ENCODE measurements at places on chromosomes 3 and 15. TPM values are rescaled to one million over a fixed set of nuclear protein-coding genes. Genes with fewer than 3 reads are reported as not detected.
A peak's percentile ranks its signal among the peaks of the same experiment; 100 is the strongest.

- no peaks in the 10 kb centered on the region for H3K36me3 ChIP-seq
- no peak for DNase-seq
- no peak overlapping the region for H3K27ac ChIP-seq
- no peaks in the 10 kb centered on the region for H3K27me3 ChIP-seq
These were observed 442.9 kb downstream of the ERC2 start for GRCh38 chr3:56025326-56025725.

- DNase-seq: no peak
- H3K36me3 ChIP-seq: peaks cover 10% of the 10 kb centered on the region
- H3K4me1 ChIP-seq: peaks cover 16% of the 10 kb centered on the region
- H3K27me3 ChIP-seq: no peaks in the 10 kb centered on the region
These were observed 105.9 kb downstream of the IL1RAP start for GRCh38 chr3:190619761-190620160.

IMP3 gene
- total RNA-seq: 30.1 TPM

GRCh38 chr3:112092496-112093179 is 6.4 kb downstream of the C3orf52 start:
- H3K4me1 ChIP-seq: peaks cover 30% of the 10 kb centered on the region
- H3K4me3 ChIP-seq: peak overlapping the region; percentile 45
- no peak overlapping the region for H3K27ac ChIP-seq
- H3K36me3 ChIP-seq: peaks cover 3% of the 10 kb centered on the region

GRCh38 chr15:36658312-36658711 is 78.9 kb downstream of the CDIN1 start:
- no peak for DNase-seq
- no peaks in the 10 kb centered on the region for H3K36me3 ChIP-seq
- no peak overlapping the region for H3K27ac ChIP-seq
- no peaks in the 10 kb centered on the region for H3K27me3 ChIP-seq
- H3K4me3 ChIP-seq: no peak overlapping the region

- no peak overlapping the region for H3K4me3 ChIP-seq
- no peaks in the 10 kb centered on the region for H3K36me3 ChIP-seq
- H3K27me3 ChIP-seq: peaks cover 29% of the 10 kb centered on the region
These were observed 18.1 kb upstream of the CCR9 start for GRCh38 chr3:45868213-45868612.

DNA sequence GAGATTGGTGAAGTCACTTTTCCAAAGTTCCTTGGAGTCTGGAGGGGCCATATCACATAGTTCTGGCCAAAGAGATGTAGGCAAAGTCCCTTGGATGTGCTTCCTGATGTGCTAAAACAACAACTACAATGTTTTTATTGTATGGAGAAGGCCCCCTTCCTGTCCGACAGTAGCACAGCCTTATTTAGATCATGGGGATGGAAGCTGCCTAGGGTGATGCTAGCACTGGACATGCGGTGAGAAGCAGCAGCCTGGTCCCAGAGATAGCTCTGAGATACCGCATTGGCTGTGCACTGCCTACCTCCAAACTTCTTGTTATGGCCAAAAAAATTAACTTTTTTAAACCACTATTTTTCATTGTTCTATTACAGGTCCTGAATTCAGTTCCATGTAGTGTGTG is 137.6 kb downstream of the AQP9 start:
- no peak overlapping the region for H3K27ac ChIP-seq
- peaks cover 32% of the 10 kb centered on the region for H3K27me3 ChIP-seq
- no peak overlapping the region for H3K4me3 ChIP-seq

DNA sequence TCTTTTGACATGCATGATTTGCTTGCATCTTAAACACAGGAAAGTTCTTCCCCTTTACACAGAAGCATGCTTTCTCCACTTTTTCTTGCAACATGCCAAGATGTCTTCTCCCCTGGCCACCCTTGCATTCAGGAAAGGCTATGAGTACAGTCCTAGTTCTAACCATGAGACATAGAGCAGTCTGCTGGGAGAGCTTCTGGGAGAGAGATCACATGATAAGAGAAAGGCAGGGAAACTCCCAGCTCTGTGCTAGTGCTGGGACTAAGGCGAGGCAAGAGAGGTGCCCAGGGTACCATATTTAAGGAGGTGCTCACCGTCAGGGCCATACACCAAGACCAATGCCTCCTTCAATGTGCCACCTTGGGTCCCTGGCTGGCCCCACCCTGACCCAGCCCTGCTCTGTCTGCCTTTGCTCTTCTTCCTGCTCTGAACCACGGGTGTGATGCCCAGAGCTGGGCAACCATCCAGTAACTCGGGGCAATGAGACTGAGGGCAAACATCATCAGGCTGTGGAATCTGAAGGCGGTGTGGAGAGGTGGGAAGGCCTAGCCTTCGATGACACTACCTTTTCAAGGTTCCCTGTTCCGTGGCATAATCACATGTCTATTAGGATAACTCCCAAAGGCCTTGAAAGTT is 77.4 kb upstream of the PRR20G start:
- no peak for DNase-seq
- H3K27me3 ChIP-seq: peaks cover 50% of the 10 kb centered on the region
- no peak overlapping the region for H3K4me3 ChIP-seq
- H3K27ac ChIP-seq: no peak overlapping the region
- no peaks in the 10 kb centered on the region for H3K4me1 ChIP-seq
- H3K36me3 ChIP-seq: no peaks in the 10 kb centered on the region

GREM1 gene
- total RNA-seq: not detected

GRCh38 chr3:4421121-4421520 is 45.9 kb downstream of the SUMF1 start:
- DNase-seq: no peak
- H3K4me1 ChIP-seq: no peaks in the 10 kb centered on the region
- H3K27me3 ChIP-seq: no peaks in the 10 kb centered on the region
- H3K27ac ChIP-seq: no peak overlapping the region
- H3K36me3 ChIP-seq: peaks cover 2% of the 10 kb centered on the region
- H3K4me3 ChIP-seq: no peak overlapping the region

DNA sequence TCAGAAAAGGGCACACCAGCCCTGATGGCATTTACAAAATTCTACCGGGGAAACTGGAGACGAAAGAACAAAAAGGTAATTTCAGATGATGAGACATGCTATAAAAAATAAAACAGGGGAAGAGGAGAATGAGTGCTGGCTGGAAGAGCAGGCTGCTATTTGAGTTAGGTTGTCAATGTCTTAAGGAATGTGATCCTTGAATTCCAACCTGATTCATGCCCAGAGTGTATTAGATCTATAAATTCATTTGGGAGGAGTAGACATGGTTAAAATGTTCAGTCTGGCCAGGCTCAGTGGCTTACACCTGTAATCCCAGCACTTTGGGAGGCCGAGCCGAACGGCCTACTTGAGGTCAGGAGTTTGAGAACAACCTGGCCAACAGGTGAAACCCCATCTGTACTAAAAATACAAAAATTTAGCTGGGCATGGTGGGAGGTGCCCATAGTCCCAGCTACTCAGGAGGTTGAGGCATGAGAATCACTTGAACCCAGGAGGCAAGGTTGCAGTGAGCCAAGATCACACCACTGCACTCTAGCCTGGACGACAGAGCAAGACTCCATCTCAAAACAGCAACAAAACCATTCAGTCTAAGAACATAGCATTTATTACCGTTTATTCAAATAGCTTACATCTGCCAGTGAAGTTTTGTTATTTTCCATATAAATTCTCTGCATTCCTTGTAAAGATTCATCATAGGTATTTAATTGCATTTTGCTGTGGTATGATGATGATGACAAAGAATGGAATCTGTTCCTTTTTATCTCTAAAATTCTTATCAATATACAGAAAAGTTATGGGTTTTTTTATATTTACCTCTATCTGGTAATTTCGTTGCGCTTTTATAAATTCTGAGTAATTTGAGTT is 126.7 kb upstream of the NR2E3 start:
- no peak overlapping the region for H3K27ac ChIP-seq
- peaks cover 4% of the 10 kb centered on the region for H3K36me3 ChIP-seq
- peaks cover 51% of the 10 kb centered on the region for H3K27me3 ChIP-seq
- no peak overlapping the region for H3K4me3 ChIP-seq

GOLGA6D gene
- total RNA-seq: 0.10 TPM

- no peak overlapping the region for H3K27ac ChIP-seq
- no peak overlapping the region for H3K4me3 ChIP-seq
- H3K36me3 ChIP-seq: no peaks in the 10 kb centered on the region
These were observed 53.5 kb downstream of the TLNRD1 start for GRCh38 chr15:81054236-81054635.

PEX5L gene
- total RNA-seq: not detected

DNA sequence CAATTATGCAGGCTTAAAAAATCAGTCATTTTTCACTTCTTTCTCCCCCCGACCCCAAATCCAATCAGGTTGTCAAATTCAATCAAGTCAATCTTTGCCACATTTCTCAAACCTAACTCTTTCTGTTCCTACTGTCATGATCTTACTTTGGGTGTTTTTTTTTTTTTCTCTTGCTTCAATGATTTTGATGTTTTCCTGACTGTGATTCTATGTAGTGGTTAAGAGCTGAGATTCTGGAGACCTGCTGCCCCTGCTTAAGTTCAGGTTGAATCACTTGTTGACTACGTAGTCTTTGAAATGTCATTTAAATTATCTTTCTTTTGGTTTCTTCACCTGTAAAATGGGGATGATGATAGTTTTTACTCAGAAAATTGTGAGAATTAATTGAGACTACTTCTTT is 117.5 kb downstream of the TPRG1 start:
- peaks cover 3% of the 10 kb centered on the region for H3K36me3 ChIP-seq
- H3K4me3 ChIP-seq: no peak overlapping the region
- H3K4me1 ChIP-seq: peaks cover 35% of the 10 kb centered on the region
- no peak for DNase-seq
- H3K27me3 ChIP-seq: peaks cover 9% of the 10 kb centered on the region

- no peaks in the 10 kb centered on the region for H3K4me1 ChIP-seq
- H3K27me3 ChIP-seq: peaks cover 6% of the 10 kb centered on the region
- DNase-seq: no peak
- H3K4me3 ChIP-seq: no peak overlapping the region
These were observed 70.3 kb upstream of the BBX start for GRCh38 chr3:107452436-107452835.

ADCY5 gene
- not detected for total RNA-seq

GRCh38 chr15:60370869-60371136 is 27.0 kb downstream of the ANXA2 start:
- no peak for DNase-seq
- H3K4me3 ChIP-seq: no peak overlapping the region
- H3K36me3 ChIP-seq: peaks cover 2% of the 10 kb centered on the region
- peak overlapping the region; percentile 49 for H3K27ac ChIP-seq
- H3K27me3 ChIP-seq: no peaks in the 10 kb centered on the region

GRCh38 chr3:180416111-180416594 is 185.8 kb upstream of the TTC14 start:
- no peak for DNase-seq
- no peak overlapping the region for H3K4me3 ChIP-seq
- H3K27me3 ChIP-seq: no peaks in the 10 kb centered on the region
- no peaks in the 10 kb centered on the region for H3K36me3 ChIP-seq

RIOX2 gene
- 22.7 TPM for total RNA-seq

- H3K4me3 ChIP-seq: no peak overlapping the region
- no peaks in the 10 kb centered on the region for H3K36me3 ChIP-seq
- no peak overlapping the region for H3K27ac ChIP-seq
These were observed 325.5 kb downstream of the SI start for GRCh38 chr3:164752812-164753211.

LSAMP gene
- not detected for total RNA-seq

GRCh38 chr15:37395100-37395468 is 294.7 kb upstream of the MEIS2 start:
- no peaks in the 10 kb centered on the region for H3K36me3 ChIP-seq
- H3K4me3 ChIP-seq: no peak overlapping the region
- DNase-seq: no peak

IL16 gene
- 87.1 TPM for total RNA-seq

DNA sequence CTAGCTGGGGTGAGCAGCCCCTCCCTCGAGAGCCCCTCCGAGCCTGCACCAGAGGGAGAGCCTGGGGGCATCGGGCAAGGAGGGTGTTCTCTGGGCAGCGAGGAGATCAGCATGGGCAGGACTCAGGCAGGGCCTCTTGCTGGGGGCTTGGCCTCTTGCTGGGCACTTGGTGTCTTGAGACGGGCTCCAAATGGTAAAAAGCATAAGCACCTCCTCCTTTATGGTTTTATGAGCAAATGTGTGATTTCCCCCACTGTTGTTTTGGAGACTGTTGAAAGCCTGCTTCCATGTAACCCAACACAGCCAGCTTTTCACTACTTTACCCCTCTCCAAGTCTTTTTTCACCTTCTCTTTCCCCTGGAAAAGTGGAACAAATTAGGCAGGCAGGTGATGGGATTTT is 239.3 kb downstream of the TLE3 start:
- no peak overlapping the region for H3K4me3 ChIP-seq
- H3K4me1 ChIP-seq: peaks cover 8% of the 10 kb centered on the region
- H3K27ac ChIP-seq: no peak overlapping the region
- H3K36me3 ChIP-seq: no peaks in the 10 kb centered on the region

GRCh38 chr3:150748684-150749047 is 14.3 kb downstream of the SIAH2 start:
- H3K36me3 ChIP-seq: peaks cover 3% of the 10 kb centered on the region
- no peaks in the 10 kb centered on the region for H3K27me3 ChIP-seq
- DNase-seq: no peak
- H3K27ac ChIP-seq: peak overlapping the region; percentile 65

SI gene
- not detected for total RNA-seq

DNA sequence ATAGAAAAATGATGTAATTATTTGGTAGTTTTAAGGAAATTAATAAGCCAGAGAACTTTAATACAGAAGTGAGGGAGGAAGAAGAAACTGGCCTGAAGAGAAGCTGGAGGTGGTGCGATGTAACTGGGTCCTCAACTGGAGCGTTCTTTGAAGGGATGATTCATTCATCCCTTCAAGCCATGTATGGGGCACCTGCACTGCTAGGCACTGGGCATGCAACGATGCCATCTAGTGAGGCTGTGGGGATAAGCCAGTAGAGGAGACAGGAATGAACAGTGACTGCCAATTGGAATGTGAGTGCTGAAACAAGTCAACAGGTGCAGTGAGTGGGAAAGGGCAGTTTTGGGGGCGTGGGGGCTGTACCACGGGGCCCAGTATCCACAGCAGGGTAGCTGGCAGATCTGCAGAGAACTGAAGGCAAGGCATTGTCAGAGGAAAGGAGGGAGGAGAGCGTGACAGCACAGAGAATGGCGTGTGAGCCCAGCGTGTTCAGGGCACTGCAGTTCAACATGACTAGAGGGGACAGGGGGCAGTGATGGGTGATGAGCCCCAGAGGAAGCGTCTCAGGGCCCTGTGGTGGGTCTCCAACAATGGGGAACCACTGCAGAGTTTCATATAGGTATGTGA is 3.8 kb upstream of the KIF23 start:
- H3K4me3 ChIP-seq: no peak overlapping the region
- no peaks in the 10 kb centered on the region for H3K36me3 ChIP-seq
- no peak for DNase-seq
- peaks cover 12% of the 10 kb centered on the region for H3K4me1 ChIP-seq
- peaks cover 11% of the 10 kb centered on the region for H3K27me3 ChIP-seq

GOLGA8R gene
- 2.2 TPM for total RNA-seq

EBLN2 gene
- total RNA-seq: 11.7 TPM

RAD18 gene
- total RNA-seq: 23.0 TPM

GRCh38 chr15:65611888-65612615 is 1.1 kb upstream of the INTS14 start:
- H3K4me1 ChIP-seq: peaks cover 20% of the 10 kb centered on the region
- H3K27ac ChIP-seq: peak overlapping the region; percentile 96
- H3K36me3 ChIP-seq: no peaks in the 10 kb centered on the region
- no peaks in the 10 kb centered on the region for H3K27me3 ChIP-seq

WDR93 gene
- total RNA-seq: 0.18 TPM
